LNCaP clone FGC (cell line): ENCODE measurements at places on chromosomes 6 and 20.
A peak's percentile ranks its signal among the peaks of the same experiment; 100 is the strongest.

GRCh38 chr20:15627501-15627903 lies 945.7 kb downstream of the KIF16B start:
- DNase-seq: no peak

- no peak for DNase-seq
Measured at GRCh38 chr6:12032783-12033573, 20.9 kb downstream of the HIVEP1 start.

DNA sequence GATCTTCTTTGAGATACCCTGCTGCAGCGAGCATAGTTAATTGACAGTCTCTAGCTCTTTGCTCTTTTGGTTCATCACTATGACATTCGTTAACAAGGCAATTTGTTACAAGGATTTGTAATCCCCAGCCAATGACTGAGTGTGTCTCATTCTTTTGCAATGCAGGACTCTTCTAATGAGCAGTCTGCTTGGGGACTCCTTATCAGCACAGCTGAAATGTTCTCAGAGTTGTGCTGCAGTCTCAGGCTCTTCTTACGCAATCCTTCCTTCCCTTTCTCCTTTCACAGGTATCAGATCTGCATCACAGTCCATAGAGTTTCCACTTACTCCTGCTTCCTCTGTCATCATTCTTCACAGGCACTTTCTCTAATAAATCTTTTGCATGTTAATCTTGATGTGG lies 161.2 kb upstream of the OGFRL1 start:
- DNase-seq: no peak

GRCh38 chr6:47221565-47221964 lies 88.1 kb downstream of the TNFRSF21 start:
- DNase-seq: no peak

DNA sequence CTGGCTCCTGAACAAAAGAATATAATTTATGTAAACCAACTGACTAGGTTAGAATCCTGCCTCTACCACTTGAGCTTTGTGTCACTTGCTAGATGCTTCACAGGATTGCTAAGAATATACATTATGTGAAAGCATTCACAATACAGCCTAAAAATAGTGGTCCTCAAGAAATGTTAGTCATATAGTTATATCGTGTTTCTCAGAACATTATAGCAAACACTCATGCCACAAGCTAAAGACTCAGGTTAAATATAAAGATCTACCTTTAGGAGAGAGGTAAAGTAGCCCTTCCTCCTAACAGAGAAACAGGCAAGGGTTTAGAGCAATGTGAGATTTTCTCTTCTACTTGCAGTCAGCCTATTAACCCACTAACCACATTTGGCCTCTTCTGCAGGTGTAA lies 17.8 kb upstream of the ALDH8A1 start:
- DNase-seq: no peak

GRCh38 chr20:1892119-1892385 lies 3.2 kb upstream of the SIRPA start:
- no peak for DNase-seq

GRCh38 chr20:25047766-25048165 lies 10.2 kb downstream of the ACSS1 start:
- DNase-seq: peak; percentile 64

GRCh38 chr6:139640448-139640847 lies 266.0 kb upstream of the CITED2 start:
- DNase-seq: no peak

GRCh38 chr6:119671105-119671504 lies 321.5 kb upstream of the MAN1A1 start:
- DNase-seq: no peak

GRCh38 chr20:889932-890463 lies 26.1 kb downstream of the ANGPT4 start:
- DNase-seq: no peak

DNA sequence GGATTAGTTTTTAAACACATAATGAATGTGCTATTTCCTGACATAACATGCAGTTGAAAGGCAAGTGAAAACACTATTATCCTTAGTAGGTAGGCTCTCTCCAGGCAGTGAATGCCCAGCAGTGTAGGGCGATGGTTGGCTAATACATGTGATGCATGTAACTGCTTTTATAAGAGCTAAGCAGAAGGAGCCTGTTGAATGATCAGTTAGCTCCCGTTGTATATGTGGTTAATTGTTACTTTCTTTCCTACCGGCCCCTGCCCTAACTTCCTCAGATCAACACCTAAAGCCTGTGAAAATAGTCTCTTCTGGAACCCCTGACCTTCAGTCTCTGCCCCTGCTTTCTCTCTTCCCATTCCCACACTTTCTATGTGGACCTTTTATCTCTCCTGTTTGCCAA lies 10.5 kb downstream of the SOX4 start:
- no peak for DNase-seq

DNA sequence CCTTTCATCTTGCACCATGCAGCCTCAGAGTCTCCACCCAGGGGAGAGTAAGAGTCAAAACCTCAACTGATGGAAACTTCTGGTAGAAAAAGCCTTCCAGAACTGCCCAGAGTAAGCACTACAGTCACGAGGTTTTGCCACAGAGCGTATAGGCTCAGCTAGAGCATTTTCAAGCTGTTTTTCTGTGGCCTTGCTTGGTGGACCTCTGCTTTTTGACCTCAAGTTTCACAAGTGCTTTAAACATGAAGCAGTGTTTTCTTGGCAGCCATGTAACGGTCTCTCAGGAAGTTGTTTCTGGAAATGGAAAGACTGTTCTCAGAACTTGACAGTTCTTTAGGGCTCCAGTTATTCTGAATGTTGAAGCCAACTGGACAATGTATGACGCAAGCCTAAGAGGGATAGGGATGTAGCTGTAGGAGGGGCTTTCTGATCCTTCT lies 146.5 kb downstream of the ZDHHC14 start:
- DNase-seq: no peak

DNA sequence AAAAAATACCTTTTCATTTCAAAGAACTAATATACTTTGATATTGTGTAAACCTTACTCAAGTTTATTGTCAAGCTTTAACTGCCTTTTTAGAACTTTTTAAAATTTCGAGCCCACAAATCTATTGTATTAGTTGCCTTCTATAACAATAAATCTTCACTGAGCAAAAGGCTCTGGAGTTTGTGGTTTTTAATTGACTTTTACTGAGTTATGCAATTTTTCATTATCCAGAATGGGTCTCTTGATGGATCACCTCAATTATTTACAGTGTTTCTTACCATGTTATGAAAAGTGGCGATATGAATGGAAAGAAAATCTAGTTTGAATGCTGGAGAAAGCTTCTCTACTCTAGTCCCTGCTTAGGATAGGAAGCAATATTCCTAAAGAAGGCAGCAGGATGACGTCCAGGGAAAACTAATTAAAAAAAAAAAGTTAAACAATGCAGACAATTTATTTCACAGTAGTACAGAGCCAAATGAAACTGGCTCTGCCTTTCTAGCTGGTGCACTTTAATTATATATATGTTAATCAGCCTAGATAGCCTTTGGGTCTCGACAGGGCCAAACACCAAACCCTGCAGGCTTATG lies 5.0 kb downstream of the ID4 start:
- no peak for DNase-seq

- no peak for DNase-seq
Measured at GRCh38 chr6:2488578-2488977, 243.2 kb upstream of the GMDS start.

- DNase-seq: no peak
Measured at GRCh38 chr20:44026647-44027342, 112.1 kb downstream of the TOX2 start.
